ENCODE measurements at places on chromosomes 16 and 17. TPM values are rescaled to one million over a fixed set of nuclear protein-coding genes. Genes with fewer than 3 reads are reported as not detected.

Gene MYH13
- total RNA-seq: not detected

- no peak for DNase-seq
Measured at GRCh38 chr17:41654678-41655607, 30.6 kb upstream of the KRT17 start.

DNA sequence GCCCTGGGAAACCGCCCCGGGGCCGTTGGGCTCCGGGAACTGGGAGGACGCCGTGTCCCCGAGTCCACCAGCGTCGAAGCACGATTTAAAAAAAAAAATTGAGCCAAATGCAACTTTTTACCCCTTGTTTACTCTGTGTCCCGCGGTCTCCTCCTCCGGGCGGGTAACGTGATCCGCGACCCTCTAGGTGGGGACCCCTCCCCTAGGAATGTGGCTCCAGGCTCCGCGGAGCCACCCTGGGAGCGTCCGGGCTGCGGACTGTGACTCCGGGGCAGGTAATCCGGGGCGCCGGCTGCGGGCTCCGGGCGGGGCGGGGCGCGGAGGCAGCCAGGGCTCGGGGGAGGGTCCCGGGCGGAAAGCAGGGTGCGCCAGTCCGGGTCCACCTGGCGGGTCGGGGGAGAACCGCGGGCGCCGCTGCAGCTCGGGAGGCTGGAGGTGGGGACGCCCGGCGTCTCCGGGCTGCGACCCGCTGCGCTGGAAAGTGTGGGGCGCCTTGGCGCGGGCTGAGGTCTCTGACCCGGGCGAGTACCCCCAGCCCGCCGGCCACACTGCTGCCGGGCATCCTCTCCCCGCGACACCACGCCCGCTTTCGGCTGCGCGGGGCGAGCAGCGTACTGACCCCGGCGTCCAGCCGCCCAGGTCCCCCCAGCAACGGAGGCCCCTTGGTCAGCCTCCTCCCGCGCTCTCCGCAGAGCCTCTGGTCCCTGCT is 852 bp upstream of the HELZ start:
- DNase-seq: peak; percentile 68

GRCh38 chr16:47262938-47263337 is 119.2 kb upstream of the NETO2 start:
- DNase-seq: no peak

DNA sequence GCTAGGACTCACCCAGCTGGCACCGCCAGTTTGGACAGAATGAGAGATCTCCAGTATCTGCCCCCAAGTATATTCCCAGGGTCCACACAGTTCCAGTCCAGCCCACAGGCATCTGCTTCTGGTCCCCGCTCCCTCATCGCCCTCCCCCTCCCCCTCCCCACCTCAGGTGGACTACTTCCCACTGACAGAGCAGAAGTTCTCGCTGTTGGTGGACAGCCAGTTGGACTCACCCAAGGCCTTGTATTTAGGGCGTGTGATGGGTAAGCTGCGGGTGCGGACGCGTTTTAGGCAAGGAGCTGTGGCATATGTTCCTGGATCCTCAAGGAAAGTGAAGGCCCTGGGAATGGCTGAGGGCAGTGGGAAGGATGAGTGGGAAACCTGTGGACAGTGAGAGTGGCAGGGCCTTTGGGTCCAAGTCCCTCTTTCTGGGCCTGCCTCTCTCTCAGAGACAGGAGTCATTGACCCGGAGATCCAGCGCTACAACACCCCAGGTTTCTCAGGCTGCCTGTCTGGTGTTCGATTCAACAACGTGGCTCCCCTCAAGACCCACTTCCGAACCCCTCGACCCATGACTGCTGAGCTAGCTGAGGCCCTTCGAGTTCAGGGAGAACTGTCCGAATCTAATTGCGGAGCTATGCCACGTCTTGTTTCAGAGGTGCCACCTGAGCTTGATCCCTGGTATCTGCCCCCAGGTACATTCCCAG is 14.9 kb downstream of the CNTNAP1 start:
- no peak for DNase-seq

Gene PITPNC1
- 11.4 TPM for total RNA-seq

DNA sequence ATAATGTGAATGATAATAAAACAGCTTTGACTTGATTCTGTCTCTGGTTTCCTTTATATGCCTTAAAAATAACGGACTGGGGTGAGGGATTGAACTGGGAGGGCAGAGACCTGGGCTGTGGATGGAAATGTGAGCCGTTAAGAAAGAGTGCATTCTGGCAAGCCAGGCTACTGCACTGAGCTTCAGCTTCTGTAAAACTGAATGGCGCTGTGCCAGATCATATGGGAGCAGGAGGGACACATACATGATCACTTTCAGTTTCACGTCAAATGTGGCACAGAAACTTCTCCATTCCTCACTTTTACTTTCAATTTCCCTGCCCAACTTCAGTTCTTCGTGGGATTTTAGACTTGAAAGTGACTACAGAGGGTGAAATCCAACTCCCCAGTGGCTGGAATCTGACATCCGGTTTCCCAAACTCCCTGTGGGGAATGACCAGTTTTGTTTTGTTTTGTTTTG is 1.1 kb downstream of the MT2A start:
- DNase-seq: peak; percentile 52

GRCh38 chr17:50708050-50709000 is 611 bp upstream of the ANKRD40 start:
- DNase-seq: no peak

Gene SLC26A11
- 10.4 TPM for total RNA-seq

Gene KRTAP4-5
- total RNA-seq: not detected

Gene OTOP3
- not detected for total RNA-seq

Data from Calu3 (cell line).